ENCODE measurements at places on chromosomes 1 and 21. TPM values are rescaled to one million over a fixed set of nuclear protein-coding genes. Genes with fewer than 3 reads are reported as not detected.

- DNase-seq: no peak
Observed at GRCh38 chr1:176243746-176244145, 36.7 kb upstream of the COP1 start.

- DNase-seq: no peak
Observed at GRCh38 chr1:216310776-216311175, 112.5 kb downstream of the USH2A start.

CHODL gene
- not detected for total RNA-seq

- DNase-seq: no peak
Observed at GRCh38 chr21:40792691-40793456, 54.1 kb downstream of the DSCAM start.

- no peak for DNase-seq
Observed at GRCh38 chr1:175689396-175689795, 54.0 kb downstream of the TNR start.

DNA sequence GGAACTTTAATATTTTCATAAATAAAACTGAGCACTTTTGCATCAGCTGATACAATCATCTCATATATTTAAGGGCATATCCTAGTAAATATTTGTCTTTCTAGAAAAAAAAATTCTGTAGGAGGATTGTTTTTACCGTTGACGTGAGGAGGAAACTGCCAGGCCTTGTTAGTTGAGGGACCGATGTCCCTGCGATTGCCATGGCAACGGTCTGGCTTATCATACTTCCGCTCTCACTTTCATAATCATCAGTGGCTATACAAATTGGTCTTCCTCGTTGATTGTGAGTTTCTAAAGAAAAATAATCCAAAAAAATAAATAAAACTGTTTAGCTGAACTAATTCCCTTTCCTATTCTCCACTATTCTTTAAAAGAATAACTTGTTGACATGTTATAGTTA lies 69.3 kb upstream of the ANGPTL3 start:
- peak; percentile 46 for DNase-seq

DNA sequence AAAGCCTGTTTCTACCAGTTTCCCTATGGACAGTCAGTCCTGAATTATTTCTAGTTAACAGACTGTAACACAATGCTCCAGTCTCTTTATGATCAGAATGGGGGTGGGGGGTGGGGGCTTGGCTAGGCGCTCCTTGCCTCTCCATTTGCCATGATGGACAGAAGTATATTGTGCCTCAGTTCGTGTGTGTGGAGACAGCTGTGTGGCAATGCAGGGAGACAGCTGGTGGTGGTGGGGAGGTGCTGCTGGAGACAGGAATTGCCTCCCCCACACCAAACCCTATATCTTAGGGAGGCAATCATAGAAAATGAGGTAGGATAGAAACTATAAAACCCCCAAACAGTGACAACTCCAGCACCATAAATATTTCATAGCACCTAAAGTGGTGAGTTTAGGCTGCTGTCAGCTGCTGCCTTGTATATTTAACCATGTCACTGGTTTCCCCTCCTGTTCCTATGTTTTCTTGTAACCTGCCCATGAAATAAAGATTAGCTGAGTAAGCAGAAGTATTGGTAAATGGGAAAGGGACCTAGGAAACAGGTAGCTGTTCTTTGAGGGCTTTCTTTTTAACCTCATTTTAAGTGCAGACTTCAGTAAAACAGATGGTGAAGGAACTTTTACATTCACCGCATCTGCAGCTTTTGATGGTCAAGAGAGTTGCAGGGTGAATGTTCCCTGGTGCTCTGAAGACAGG lies 3.4 kb downstream of the PLXNA2 start:
- DNase-seq: no peak

FCRL5 gene
- total RNA-seq: 0.11 TPM

CTH gene
- total RNA-seq: 0.59 TPM

- no peak for DNase-seq
Observed at GRCh38 chr1:41498391-41498790, 13.9 kb upstream of the EDN2 start.

GRCh38 chr1:235073968-235074522 lies 54.6 kb downstream of the TOMM20 start:
- DNase-seq: no peak

DNA sequence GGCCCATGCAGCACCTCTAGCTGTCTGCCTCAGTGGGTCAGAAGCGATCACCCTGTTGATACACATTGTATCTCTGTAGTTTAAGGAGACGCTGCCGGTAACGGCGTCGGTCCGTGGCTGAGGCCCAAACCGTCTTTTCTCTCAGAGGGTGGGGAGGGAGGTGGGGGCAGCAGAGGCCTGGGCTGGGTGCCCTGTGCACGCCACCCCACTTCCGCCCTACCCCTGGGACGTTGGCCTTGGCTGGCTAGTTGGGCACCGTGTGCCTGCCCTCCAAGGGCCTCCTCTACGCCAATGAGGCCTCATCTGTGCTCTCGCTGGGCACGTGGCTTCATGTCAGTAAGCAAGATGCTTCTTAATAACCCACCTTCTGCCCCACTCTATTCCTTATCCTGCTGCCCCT lies 9.4 kb downstream of the ZC3H12A start:
- DNase-seq: no peak

GRCh38 chr1:101178688-101179491 lies 57.9 kb upstream of the S1PR1 start:
- no peak for DNase-seq

KRTAP19-3 gene
- total RNA-seq: not detected

- DNase-seq: no peak
Observed at GRCh38 chr1:212315907-212316306, 30.7 kb downstream of the PPP2R5A start.

CCDC17 gene
- 1.0 TPM for total RNA-seq

LCE1B gene
- not detected for total RNA-seq

DNA sequence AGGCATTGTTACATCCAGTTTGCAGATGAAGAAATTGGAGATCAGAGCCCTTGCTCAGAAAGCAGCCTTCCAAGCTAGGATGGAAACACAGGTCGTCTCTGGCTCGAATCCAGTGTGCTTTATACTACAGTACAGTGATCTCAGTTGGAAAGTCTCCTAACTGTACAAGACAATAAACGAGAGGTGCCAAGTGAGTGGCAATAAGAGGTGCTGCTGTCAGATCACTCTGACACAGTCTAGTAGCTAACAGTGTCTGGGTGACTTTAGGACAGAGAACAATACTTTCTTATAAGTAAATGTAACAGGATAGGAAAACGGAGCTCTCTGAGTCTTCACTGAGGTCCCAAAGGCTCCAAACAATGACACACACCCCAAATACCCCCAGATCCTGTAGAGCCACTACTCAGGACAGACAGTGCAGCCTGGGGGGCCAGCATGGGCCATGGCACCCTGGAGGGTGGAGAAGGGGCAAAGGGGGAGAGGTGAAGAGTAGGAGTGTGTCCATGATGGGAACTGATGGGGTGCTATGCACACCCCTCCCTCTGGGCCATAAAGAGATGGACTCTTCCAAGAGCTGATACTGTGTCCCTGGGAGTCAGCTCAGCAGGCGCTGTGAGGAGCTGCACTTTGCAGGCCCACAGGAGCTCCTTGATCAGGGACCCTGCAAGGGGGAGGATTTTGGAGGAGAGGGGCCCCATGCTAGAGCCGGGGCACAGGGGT lies 3.3 kb downstream of the SH3BGR start:
- no peak for DNase-seq

RNU1-1 gene
- total RNA-seq: 9,391 TPM

TRPM2 gene
- total RNA-seq: 1.9 TPM

DNA sequence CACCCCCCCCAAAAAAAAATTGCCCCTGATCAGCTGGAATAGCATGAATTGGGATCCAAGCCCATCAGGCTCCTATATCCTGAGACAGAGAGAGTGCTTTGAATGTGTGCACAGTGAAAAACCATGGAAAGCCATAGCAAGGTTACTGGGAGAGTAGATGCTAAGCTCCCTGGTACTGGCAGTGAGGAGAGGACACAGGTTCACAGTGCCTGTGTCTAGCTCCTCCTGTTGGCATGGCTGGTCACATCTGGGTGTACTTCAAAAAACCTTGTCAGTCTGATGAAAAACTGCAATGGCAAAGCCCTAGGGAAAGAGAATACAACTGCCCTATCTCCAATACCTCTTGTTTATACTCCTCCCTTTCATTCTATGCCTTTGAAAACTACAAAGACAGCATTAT lies 12.9 kb downstream of the COPA start:
- DNase-seq: no peak

DNA sequence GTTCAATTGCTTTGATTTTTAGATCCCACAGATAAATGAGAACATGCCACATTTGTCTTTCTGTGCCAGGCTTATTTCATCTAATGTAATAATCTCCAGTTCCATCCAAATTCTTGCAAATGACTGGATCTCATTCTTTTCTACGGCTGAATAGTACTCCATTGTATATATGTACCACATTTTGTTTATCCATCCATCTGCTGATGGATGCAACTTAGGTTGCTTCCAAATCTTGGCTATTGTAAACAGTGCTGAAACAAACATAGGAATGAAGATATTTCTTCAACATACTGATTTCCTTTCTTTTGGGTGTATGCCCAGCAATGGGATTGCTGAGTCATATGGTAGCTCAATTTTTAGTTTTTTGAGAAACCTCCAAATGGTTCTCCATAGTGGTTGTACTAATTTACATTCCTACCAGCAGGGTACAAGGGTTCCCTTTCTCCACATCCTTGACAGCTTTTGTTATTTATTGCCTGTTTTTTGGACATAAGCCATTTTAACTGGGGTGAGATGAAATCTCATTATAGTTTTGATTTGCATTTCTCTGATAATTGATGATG lies 344.4 kb downstream of the KCTD3 start:
- no peak for DNase-seq

DNA sequence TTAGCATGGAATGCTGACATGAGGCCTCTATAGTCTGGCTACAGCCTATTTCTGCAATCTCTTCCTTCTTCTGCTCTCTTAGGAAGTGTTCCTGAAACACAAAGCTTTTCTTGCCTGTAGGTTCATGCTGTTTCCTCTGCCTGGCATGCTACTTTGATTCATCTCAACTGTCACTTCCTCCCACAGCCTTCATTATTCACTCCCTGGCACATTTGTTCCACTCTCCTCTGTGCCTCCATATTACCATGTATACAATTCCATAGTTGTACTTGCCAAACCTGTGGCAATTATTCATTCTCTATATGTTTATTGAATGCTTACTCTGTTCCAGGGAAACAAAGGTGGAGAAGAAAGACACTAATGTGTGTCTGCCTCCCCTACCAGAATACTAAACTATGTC lies 210.2 kb downstream of the LRRC7 start:
- no peak for DNase-seq

GRCh38 chr1:6590046-6590445 lies 10.3 kb downstream of the ZBTB48 start:
- DNase-seq: no peak

SEC16B gene
- total RNA-seq: 1.3 TPM

DNA sequence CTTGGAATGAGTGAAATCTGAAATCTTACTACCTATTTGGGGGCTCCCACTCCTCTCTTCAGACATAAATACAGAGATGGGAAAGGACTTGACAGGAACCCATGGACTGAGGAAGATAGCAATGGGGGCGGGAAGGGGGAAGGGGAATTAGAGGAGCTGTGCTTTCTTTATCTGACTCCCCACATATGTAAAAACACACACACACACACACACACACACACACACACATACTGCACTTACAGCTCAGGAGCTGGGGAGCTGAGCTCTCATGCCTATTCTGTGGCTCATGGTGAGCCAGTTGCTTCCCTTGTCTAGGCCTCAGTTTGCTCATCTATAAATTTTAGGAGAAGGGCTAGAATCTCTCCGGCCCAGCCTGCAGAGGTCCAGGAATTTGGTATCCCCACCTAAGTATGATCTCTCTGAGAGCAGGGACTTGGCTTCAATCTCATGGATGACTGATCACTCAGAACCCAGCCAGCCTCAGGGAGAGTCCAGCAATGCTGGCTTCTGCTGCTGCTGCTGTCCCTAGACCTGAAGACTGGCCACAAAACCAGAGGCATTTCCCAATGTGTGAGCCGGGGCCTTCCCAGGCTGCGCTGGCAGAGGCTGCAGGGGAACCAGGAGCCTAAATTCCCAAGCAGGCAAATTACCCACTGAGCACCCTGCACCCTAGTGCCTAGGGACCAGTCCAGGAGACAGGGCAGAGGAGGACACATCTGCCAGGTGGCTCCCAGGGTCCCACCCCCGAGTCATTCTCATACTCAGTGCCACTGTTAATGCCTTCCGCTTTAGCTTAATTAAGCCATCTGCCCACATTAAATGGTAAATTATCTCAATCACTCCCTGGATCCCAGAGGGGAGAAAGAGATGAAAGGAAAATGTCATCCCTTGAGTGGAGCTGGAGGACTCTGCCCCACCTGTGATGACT lies 57.5 kb upstream of the RBM15 start:
- DNase-seq: no peak

GRCh38 chr1:205945069-205945468 lies 1.8 kb upstream of the SLC26A9 start:
- no peak for DNase-seq

TMEM81 gene
- 2.7 TPM for total RNA-seq

ANGEL2 gene
- 17.1 TPM for total RNA-seq

CYP4A11 gene
- total RNA-seq: not detected

DNA sequence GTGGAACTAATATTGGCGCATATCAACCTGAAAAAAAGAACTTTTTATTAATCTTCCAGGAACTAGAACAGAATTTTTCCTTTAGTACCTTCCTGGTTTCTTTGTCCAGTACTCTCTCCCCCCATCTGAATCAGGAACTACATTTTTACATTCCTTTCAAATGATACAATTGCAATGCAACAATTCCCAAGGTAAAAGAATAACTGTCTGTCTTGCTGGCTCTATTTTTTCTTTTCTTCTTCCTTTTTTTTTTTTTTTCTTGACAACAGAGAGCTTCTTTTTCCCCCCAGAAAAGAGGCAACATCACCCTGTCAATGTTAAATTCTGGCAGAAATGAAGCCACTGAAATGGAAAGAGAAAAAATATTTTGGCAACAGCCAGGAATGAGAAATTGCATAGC lies 4.5 kb upstream of the CD101 start:
- no peak for DNase-seq

DNA sequence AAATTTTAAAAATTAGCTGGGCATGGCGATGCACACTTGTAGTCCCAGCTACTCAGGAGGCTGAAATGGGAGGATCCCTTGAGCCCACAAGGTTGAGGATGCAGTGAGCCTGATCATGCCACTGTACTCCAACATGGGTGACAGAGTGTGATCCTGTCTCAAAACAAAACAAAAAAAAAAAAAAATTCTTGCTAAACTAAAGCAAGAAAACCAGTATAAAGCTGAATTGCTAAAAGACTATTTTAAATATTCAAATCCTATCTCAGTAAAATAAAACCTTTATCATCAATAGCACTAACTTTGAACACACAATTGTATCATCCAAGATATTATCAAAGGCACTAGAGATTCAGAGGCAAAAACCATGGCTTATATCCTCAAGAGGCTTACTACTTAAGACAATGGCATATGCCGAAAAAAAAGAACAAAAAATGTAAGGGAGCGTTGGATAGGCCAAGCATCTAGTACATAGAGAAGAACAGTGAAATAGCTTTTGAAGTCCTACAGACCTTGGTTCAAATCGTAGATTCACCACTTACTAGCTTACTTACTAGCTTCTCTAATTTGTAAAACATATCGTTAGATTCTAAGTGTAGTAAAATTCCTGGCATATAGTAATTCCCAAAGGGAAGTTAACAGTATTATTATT lies 3.6 kb downstream of the EPS15 start:
- DNase-seq: no peak

All from Right ventricle myocardium superior (tissue), 1 donor.